ENCODE measurements at places on chromosomes 12 and 14.

GRCh38 chr12:50041962-50042361, 15.4 kb upstream of the ASIC1 start:
- DNase-seq = no peak

DNA sequence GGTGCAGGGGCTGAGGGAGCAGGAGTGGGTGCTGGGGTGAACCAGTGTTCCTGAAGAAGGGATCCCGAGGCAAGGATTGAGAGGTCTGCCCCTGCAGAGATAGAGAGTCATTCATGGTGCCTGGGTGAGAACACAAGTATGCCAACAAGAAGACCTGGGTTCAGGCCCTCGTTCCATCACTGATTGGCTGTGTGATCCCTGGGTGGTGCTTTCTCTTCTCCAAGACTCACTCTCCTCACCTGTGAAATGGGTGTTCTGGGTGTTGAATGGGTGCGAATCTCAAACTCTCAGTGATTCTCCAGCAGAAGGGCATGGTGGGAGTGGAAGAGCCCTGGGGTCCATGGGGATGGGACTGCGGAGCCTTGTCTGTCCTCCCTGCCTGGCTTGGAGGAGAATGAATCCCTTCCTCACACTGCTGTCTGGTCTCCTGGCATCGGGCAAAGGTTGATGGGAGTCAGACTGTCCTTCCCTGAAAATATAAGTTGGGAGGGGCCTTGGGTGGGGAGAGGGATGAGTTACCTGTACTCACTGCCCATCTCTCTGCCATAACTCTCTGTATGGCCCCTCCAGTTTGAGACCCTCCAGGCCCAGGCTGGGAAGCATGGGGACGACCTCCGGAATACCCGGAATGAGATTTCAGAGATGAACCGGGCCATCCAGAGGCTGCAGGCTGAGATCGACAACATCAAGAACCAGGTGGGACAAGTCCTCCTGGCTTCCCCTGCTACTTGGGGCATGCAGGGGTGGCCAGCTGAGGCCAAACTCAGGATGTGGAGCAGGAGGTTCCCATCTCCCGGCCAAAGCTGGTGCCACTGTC, 9.6 kb downstream of the KRT7 start:
- DNase-seq = no peak

DNA sequence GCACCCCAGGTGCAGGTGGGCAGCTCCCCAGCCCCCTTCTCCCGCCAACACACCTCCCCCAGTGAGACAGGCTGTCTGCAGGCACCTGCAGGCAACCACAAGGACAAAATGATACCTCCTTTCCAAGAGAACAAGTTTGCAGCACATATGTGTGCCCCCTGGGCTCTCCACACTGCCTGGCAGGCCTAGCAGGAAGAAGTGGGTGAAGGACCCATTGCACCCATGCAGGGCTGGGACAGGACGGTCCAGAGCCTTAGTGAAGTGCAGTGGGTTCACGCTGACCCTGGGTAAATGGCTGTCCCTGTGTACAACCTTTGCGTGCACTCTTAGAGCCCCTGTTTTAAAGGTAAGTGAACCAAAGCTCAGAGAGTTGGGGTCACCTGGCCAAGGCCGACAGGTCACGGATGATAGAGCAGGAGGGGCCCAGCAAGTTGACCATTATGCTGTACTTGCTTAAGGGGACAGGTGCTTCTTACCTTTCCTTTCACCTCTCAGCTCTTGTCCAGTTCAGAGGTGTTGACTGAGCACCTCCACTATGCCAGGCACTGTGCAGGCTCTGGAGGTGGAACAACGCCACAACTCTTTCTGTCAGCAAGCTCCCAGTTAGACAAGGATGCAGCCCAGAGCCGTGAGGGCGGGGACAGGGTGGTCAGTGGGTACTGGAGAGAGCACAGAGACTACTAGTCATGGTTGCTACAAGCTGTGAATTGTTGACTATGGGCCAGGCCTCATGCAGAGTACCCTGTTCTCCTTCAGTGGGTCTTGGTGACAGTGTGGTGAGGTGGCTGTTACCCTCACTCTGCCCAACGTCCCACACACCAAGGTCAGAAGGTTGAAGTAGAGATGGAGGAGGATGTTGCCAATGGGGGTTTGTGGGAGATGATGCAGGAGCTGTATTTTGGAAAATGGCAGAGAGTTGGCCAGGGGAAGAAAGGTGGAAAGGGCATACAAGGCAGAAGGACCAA, 125.9 kb downstream of the PAPOLA start:
- no peak for DNase-seq

DNA sequence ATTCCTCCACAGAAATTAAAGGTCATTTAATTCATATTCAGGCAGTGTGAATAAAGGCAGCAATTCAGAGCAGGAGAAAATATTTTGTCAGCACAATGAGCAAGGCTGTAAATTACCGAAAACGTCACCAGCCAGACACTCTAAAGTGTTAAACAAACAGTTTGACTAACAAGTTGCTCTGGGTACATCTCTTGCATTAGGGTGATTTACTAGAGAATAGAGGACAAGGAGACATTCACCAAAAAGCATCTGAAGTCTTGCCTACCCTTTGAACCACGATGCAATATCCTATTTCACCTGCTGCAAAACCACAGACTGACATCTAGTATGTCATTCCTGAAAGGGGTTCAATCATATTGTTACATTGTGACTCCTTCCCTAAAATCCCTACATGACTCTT, 27.1 kb upstream of the GPHB5 start:
- DNase-seq = no peak

GRCh38 chr12:6605421-6606330, 1.5 kb downstream of the CHD4 start:
- peak; percentile 36 for DNase-seq

All from stimulated activated CD4-positive, alpha-beta T cell treated with anti-CD3 and anti-CD28 coated beads, TNF-alpha, amount 100 ng/mL, for 1 hour (primary cell).